Activated CD4-positive, alpha-beta T cell treated with anti-CD3 and anti-CD28 coated beads, Interleukin-2, amount 10 ng/mL, durations not matched to agents 24 days and 14 days (primary cell): ENCODE measurements at places on chromosomes 4 and X. TPM values are rescaled to one million over a fixed set of nuclear protein-coding genes. Genes with fewer than 3 reads are reported as not detected.

GRCh38 chrX:38110231-38110630 lies 103.9 kb downstream of the SYTL5 start:
- no peak for DNase-seq

GRCh38 chrX:17552044-17552650 lies 177.1 kb downstream of the NHS start:
- DNase-seq, result no peak

DNA sequence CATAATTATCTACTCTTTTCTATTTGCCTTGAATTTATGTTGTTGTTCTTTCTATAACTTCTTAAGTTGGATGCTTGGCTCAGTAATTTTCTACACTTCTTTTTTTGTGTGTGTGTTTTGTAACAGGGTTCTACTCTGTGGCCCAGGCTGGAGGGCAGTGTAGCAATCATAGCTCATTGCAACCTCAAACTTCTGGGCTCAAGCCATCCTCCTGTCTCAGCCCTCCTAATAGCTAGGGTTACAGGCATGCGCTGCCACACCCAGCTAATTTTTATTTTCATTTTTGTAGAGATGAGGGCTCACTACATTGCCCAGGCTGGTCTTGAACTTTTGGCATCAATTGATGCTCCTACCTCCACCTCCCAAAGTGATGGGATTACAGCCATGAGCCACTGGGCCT lies 20.7 kb upstream of the UCHL1 start:
- no peak for DNase-seq

DNA sequence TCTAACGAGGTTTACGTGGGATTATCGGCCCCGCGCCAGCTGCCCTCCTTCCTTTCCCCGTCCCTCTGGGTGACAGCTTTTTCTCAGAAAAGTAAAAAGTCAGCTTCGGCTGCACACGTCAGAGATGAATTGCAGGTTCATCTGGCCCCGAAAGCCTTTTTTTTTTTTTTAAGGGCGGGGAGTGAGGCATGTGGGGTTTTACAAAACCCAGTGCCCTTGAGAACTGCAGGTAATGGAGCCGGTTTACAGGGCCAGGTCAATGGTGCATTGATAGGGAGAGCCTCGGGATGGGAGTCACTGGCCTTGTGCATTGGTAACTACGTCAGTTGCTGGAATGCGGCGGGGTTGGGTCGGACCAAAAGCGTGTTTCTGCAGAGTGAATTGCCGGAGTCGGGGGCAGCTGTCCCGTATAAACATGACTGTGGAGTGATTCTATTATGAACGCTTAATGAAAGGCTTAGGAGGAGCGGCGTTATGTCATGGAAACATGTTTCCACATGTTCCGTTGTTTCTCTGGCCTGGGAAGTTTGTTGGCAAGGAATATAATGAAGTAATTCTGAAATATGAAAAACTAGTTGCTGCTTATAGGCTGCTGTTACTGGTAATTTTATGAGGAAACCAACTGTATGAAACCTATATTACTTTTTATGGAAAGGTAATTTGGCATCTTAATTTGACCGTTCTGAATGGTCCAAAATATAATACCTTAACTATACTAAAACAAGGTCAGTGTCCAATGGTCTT lies 1.1 kb downstream of the HSPA4L start:
- DNase-seq, result no peak

DNA sequence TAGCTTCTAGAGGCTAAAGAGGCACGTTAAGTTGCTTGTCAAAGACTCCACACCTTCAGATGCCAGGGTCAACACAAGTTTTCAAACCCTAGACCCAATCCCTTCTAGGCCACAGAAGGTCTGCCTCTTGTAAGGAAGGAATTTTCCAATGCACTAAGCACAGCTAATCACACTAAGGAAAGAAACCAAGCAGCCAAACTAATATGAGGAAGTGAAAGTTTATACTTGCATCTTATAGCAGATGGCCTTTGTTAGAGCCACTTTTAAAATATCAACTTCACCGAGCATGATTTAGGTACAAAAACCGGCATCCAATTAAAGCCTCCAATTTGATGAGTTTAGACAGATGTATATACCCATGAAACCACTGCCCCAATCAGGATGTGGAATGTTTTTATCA lies 9.9 kb downstream of the FHL1 start:
- no peak for DNase-seq

GRCh38 chrX:131752493-131753198 lies 208.8 kb downstream of the OR13H1 start:
- DNase-seq, result no peak

- DNase-seq, result peak; percentile 62
These were observed 14.3 kb downstream of the JCHAIN start for GRCh38 chr4:70651864-70652506.

DNA sequence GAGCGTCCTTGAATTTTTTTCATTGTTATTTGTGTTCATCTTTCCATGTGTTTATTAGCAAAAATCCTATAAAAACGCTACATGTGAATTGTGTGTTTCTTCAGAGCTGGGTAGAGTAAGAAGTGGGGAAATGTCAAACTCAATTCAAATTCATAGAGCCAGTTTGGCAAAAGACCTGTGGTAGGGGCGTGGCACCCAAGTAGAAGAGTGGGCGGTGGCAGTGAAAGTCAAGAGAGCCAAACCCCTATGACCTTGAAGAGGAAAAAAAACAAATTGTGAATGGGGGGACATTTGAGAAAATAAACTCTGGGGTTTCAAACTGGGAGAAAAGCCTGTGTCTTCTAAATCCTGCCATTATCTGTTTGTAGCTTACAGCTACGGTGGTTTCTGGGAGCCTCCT lies 4.4 kb upstream of the FOXO4 start:
- DNase-seq, result no peak

DNA sequence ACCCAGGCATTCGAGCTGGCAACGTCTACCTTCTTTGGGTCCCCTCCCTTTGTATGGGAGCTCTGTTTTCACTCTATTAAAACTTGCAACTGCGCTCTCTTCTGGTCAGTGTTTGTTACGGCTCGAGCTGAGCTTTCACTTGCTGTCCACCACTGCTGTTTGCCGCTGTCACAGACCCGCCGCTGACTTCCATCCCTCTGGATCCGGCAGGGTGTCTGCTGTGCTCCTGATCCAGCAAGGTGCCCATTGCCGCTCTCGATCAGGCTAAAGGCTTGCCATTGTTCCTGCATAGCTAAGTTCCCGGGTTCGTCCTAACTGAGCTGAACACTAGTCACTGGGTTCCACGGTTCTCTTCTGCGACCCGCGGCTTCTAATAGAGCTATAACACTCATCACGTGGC lies 183.5 kb upstream of the GALNTL6 start:
- no peak for DNase-seq

DNA sequence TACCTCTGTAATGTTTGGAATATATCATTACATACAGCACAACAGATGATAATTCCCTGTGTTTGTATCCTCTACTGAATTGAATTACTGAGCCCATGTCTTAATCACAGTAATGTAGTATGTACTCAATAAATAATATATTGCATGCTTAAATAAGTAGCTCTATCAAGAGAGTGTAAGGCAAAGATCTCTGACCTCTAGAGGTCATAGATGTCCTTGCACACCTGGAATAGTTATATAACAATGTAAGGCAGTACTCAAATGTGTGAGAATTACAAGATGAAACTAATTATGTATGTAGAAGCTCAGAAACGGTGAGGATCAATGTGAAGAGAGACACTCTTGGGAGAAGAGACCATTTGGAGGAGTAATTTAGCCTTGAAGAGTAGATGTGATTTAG lies 14.3 kb upstream of the GCNA start:
- no peak for DNase-seq

DNA sequence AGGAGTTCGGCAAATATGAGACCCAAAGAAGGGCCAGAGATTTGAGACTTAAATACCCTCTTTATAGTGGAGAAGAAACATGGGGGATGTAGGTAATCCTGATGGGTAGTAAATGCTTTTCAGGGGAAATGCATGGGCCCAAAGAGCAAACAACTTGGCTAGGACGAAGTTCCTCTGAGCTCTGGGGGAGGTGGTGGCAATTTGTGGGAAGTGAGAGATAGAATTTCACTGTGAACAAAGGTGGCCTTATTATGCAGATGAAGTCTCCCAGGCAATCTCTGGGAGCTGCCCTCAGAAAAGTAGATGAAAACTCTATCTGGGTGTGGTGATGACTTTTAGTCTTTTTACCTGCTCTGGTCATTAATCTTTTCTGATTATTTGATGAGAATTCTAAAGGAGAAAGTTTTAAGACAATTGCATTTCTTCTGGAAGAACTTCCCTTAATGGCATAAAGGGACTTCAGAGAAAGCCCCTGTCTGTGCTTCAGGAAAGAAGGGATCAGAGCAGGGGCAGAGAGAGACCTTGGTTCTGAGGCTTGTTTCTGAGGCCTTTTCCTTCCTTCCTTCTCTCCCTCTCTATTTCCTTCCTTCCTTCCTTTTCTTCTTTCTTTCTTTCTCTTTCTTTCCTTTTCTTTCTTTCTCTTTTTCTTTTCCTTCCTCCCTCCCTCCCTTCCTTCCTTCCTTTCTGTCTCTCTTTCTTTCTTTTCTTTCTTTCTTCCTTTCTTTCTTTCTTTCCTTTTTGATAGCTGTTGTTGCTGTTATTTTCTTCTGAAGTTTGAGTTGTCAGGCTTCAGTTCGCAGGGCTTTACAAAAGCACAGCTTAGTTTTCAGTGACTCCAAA lies 37.5 kb upstream of the MAOA start:
- no peak for DNase-seq

- DNase-seq, result no peak
These were observed 36.0 kb downstream of the DLG3 start for GRCh38 chrX:70480660-70481018.

GRCh38 chr4:2765832-2766526 lies 9.8 kb upstream of the TNIP2 start:
- no peak for DNase-seq

- no peak for DNase-seq
These were observed 12.8 kb upstream of the SLITRK4 start for GRCh38 chrX:143648705-143649104.

- DNase-seq, result no peak
These were observed 8.6 kb upstream of the CCDC149 start for GRCh38 chr4:24921491-24921890.

- DNase-seq, result no peak
These were observed 236.0 kb downstream of the AFAP1 start for GRCh38 chr4:7703688-7704087.

- DNase-seq, result no peak
These were observed 460.1 kb upstream of the SLIT2 start for GRCh38 chr4:19791422-19792123.

- DNase-seq, result no peak
These were observed 52.1 kb upstream of the LHFPL1 start for GRCh38 chrX:112731793-112732192.

GRCh38 chrX:148536961-148537360 lies 36.5 kb downstream of the AFF2 start:
- DNase-seq, result no peak

- no peak for DNase-seq
These were observed 404.8 kb downstream of the TLL1 start for GRCh38 chr4:166277853-166278252.

Gene IBSP
- total RNA-seq, result not detected in 2 replicates

Gene PNCK
- total RNA-seq, result 0.36 and 0.84 TPM in 2 replicates

Gene LAP3
- total RNA-seq, result 114 and 126 TPM in 2 replicates

Gene TEX13D
- not detected in 2 replicates for total RNA-seq

Gene MTMR8
- 2.7 and 4.2 TPM in 2 replicates for total RNA-seq

Gene CT45A3
- not detected in 2 replicates for total RNA-seq

Gene GYPA
- not detected in 2 replicates for total RNA-seq

Gene SLC34A2
- not detected in 2 replicates for total RNA-seq
